ENCODE measurements at places on chromosomes 16 and 17.

DNA sequence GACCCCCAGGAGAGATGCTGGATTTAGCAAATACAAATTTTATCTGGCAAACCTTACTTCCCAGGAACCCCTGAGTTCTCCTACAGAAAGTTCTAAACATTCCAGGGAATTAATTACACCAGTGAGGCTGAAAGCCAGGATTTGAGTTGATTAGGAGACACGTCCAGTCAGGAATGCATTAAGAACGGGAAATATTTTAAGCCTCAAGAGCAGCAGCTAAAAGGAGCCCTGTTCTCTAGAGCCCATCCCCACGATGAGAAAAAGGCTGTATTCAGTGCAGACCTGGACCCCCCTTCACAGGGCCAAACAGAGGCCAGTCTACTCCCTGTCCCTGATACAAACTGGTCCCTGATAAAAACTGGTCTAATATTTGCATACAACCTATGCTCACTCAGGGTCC lies 55.0 kb downstream of the VAT1L start:
- DNase-seq: no peak

DNA sequence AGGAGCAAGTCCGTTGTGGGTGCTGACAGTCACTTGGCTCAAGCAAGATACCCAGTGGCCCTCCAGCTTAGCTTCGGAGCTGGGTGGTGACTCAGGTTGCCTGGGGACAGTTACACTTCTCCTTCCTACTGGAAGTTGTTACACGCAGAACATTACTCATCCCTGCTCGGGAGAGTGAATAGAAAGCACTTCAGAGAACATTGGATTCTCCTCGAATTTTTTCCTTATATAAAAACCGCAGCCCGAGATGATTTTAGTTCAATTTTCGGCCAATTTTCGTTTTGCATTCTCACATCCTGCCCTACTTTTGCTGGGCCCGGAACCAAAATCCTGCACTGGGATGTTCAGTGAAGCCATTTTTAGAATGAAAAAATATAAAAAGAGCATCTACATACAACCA lies 99.7 kb downstream of the ELAC2 start:
- DNase-seq: no peak

GRCh38 chr16:30892670-30893416 lies 1.0 kb downstream of the BCL7C start:
- no peak for DNase-seq

DNA sequence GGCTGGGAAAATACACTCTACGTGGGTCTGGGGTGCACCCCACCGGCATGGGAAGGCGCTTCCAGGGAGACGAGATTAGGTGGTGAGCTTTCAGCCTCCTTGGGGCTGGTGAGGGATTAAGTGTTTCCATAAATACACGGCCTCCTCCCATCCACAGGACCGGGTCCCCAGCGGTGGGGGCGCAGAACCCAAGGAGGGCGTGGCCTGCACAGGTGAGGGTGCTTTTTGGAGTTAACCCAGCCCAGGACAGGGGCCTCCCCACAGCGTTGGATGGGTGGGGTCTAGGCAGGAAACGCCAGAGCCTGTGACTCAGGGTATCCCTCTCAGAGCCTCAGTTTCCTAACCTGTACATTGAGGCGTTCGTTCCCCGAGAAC lies 1.1 kb downstream of the C16orf74 start:
- DNase-seq: no peak

- no peak for DNase-seq
Observed at GRCh38 chr17:34378664-34379101, 15.7 kb upstream of the CCL1 start.

- no peak for DNase-seq
Observed at GRCh38 chr16:47037396-47037745, 63.9 kb upstream of the DNAJA2 start.
